Activated naive CD8-positive, alpha-beta T cell treated with anti-CD3 and anti-CD28 coated beads, Interleukin-2, amount 50 U/mL, for 16 hours (primary cell): ENCODE measurements at places on chromosomes 12 and 14.

GRCh38 chr14:57302883-57303282 is 34.1 kb downstream of the AP5M1 start:
- no peak for DNase-seq

GRCh38 chr14:84197704-84198103 is 1332.2 kb upstream of the FLRT2 start:
- no peak for DNase-seq

DNA sequence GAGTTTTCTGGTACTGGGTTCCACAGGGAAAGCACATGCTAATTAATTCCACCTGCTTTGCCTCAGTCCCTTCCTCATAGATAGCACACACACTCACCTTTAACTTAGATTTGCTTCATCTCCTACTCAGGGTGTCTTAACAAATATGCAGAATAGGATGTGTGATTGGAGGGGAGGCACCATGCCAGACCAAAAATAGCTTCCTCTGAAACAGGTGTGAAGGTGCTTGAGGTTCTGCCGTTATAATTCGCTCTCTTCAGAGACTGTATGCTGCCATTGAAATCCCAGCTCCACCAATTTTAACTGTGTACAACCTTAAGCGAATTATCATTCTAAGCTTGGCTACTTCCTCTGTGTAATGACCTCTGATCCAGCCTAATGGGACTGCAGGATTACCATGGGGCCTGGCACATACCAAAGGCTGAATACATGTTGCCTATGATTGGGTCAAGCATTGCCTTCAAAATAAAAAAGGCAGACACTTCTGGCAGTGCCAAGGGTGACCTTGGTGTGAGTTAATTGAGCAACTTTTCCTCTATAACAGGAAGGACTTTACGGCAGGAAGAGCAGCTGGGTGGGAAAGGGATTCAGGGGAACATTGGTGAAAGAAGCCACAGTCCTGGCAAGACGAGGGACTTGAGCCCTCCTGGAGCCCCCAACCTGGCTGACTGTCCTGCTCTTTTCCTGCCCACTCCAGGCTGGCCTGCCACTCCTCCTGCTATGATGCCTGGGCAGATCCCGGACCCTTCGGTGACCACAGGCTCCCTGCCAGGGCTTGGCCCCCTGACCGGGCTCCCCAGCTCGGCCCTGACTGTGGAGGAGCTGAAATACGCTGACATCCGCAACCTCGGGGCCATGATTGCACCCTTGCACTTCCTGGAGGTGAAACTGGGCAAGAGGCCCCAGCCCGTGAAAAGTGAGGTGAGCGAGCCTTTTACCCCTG is 9.7 kb downstream of the JDP2 start:
- no peak for DNase-seq

- DNase-seq: no peak
These were observed 325.8 kb upstream of the DIO3 start for GRCh38 chr14:101235335-101236103.

GRCh38 chr12:49794021-49794420 is 34.2 kb downstream of the NCKAP5L start:
- DNase-seq: no peak

GRCh38 chr12:48903363-48903981 is 21.8 kb downstream of the FKBP11 start:
- DNase-seq: no peak

- DNase-seq: no peak
These were observed 1.9 kb downstream of the TEAD4 start for GRCh38 chr12:2960996-2961616.

- DNase-seq: no peak
These were observed 61.7 kb downstream of the PPP1R12A start for GRCh38 chr12:79873201-79873600.

- no peak for DNase-seq
These were observed 6.2 kb upstream of the PLEKHH1 start for GRCh38 chr14:67526676-67527459.

DNA sequence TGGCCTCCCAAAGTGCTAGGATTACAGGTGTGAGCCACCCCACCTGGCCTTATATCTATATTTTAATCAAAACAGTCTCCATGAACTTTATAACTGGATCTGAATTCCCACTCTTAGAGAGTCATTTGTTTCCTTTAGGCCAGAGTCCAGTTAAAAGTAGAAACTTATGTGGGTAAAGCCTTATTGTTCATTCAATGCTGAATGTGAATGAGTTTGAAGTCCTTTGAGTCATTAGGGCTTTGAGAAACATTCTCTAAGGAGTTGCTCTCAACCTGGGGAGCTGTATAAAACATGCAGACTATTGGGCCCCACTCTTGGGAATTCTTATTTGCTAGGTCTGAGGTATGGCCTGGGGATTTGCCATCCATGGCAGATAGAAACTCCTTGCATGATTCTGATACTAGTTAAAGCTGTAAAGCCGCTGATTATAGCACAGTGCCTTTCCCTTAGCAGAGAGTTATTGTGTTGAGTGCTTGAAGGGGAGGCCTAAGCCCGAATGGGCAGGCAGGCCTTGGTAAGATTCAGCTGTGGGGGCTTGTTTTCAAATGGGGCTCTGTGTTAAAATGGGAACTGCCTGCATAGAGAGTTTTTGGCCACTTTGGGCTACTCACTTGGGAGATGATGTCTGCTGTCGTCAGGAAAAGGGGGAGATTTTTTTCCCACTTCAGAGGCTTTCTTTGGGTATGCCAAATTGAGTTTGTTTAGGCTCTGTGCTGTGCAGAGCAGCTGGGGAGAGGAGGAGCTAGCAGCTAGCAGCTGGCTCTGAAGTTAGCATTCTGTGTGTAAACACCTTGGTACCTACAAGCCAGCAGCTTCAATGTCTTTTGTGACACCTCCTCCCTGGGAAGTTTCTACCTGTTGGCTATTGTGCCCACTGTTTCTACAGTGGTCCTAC is 117.5 kb downstream of the DACT1 start:
- no peak for DNase-seq

- DNase-seq: no peak
These were observed 28.7 kb upstream of the CERS5 start for GRCh38 chr12:50195832-50196231.

DNA sequence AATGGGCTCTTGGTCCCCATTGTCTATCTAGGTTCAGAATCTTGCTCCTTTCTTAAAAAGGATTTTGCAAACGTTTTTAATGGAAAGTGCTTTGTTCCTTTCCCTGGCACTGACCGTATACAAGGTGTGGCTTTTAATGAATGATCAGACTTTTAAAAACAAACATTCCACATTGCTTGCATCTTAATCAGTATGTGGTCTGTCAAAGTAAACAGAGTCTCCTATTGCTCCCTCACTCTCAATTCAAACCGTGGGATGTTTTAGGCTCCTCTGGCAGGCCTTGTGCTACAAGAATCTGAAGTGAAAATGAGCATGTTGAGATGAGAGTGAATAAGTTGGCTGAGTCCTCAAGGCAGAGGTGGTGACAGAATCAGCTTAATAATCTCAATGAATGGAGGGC is 107.0 kb downstream of the VRK1 start:
- DNase-seq: no peak

GRCh38 chr14:58151133-58152013 is 640 bp downstream of the ARMH4 start:
- DNase-seq: no peak

- no peak for DNase-seq
These were observed 203.6 kb upstream of the DIO3 start for GRCh38 chr14:101357559-101358319.

- no peak for DNase-seq
These were observed 106.7 kb downstream of the PTPN11 start for GRCh38 chr12:112525426-112525809.

DNA sequence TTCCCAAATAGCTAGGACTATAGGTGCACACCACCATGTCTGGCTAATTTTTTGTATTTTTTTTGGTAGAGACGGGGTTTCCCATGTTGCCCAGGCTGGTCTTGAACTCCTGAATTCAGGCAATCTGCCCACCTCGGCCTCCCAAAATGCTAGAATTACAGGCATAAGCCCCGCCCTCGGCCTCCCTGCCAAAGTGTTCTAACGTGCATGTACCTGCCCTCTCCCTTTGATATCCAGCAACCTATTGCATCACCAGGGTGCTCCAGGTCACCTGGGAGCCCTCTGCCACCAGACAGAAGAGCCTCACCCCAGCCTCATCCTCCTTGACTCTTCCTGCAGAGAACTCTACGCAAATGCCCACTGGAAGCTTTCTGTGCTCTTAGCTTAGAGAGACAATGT is 2.2 kb upstream of the EML1 start:
- no peak for DNase-seq

DNA sequence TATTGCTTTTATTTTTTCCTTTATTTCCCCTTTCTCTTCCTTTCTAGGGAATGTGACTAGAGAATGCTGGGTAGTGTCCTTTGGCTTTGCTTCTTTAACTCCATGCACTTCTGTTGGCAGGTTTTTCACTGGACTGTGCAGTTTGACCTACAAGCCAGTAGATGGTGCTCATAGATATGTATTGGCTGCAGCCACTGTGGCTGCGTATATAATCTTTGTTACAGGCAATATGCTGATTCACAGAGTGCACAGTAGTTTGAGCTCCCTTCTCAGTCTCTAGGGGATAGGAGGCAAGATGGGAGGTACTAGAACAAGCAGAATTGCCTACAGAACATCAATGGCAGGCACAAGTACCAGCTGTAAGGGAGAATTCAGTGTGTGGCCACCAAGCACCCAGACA is 503.5 kb downstream of the LRFN5 start:
- no peak for DNase-seq

- no peak for DNase-seq
These were observed 24.0 kb upstream of the EVL start for GRCh38 chr14:100041271-100041670.

GRCh38 chr12:59980476-59980875 is 384.6 kb downstream of the SLC16A7 start:
- DNase-seq: no peak

- no peak for DNase-seq
These were observed 385.6 kb downstream of the ZFP36L1 start for GRCh38 chr14:68407285-68407684.

GRCh38 chr12:11868027-11868426 is 202.7 kb upstream of the BCL2L14 start:
- DNase-seq: no peak

- DNase-seq: no peak
These were observed 112.5 kb upstream of the MED13L start for GRCh38 chr12:116389990-116390389.

DNA sequence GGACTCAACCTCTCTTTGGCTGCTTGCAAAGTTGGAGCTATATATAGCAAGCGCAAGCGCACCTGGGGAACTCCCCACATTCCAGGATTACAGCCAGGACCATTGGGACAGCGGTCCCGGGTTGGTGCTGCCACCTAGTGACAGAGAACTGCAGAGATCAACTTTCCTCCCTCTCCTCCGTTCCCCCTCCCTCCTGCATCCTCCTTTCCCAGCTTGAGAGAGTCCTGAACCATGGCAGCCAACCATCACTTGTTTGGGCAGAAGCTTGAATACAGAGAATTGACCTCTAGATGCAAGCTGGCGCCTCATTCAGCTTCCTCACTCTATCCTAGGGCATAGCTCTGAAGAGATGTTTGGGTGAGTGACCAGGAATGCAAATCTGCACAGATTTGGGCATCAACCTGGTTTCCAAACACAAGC is 17.4 kb upstream of the FLVCR2 start:
- no peak for DNase-seq

- DNase-seq: no peak
These were observed 108.7 kb downstream of the CACNA1C start for GRCh38 chr12:2161473-2161872.

- no peak for DNase-seq
These were observed 32.6 kb downstream of the MOK start for GRCh38 chr14:102272392-102272791.

DNA sequence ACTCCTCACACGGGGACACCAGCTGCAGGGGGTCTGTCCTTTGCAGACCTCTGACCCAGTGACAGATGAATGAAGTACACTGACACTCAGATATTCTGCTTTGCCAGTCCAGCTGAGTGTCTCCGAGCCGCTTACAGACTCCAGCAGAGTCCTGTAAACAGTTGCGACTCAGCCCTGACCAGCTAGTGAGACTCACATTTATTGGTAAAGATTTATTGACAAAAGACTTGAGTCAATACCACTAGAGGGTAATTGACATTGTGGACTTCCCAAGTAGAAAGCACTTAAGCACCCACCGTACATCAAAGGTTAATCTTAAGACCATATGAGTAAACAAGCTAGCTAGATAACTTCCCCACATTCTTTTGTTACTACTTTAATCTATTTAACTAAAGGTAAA is 9.8 kb upstream of the FKBP4 start:
- no peak for DNase-seq

DNA sequence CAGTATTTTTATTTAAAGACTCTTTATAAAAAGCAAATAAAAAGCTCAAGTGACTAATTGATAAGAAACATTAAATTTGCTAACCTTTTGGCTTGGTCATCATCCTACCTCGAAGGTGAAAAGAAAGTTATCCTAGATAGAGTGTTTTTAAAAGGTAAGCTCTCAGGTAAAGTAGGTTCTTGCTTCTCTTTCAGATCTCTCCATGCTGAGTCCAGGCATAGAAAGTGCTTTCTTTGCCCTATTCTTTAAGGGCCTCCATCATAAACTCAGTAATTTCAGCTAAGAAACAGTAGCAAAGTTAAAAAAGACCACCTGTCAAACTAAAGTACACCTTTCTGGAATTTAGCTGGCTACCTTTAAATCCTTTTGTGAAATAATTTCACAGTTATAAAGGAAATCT is 20.6 kb upstream of the ANHX start:
- no peak for DNase-seq

DNA sequence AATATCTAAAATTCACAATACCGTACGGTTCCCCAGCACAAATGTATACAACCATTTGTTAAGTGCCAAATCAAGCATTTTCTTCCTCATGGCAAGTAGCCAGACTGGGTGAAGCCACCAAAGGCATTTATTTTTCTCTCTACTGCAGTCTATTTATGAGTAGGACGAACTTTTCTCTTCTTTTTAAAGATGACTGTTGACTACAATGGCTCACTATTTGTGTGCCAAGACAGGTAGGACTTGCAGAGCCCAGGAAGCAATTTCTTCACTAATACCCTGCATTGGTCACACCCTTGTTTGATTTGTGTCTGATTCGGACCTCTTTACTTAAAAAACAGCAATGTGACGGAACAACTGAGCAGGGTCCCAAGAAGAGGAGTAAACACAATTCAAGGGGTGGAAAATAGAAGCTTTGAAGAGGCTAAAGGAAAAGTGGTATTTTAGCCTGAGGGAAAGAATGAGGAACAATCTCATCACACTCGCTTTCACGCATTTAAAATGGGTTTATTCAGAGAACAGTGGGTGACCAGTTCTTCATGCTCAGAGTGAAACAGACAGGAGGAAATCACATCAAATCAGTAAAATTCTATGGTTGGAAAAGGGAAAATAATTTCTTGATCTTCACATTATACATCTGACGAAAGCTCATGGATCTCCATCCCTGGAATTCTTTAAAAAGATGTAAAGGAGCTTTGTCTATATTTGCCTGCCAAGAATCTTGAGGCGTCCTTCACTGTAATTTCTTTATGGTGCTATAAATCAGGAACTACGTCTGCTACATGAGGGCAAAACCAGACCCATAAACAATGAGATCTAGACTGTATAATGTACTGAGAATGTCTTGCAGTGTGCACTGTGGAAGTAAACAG is 183.8 kb downstream of the PPM1H start:
- DNase-seq: no peak
